ENCODE measurements at places on chromosomes 3 and 15.

DNA sequence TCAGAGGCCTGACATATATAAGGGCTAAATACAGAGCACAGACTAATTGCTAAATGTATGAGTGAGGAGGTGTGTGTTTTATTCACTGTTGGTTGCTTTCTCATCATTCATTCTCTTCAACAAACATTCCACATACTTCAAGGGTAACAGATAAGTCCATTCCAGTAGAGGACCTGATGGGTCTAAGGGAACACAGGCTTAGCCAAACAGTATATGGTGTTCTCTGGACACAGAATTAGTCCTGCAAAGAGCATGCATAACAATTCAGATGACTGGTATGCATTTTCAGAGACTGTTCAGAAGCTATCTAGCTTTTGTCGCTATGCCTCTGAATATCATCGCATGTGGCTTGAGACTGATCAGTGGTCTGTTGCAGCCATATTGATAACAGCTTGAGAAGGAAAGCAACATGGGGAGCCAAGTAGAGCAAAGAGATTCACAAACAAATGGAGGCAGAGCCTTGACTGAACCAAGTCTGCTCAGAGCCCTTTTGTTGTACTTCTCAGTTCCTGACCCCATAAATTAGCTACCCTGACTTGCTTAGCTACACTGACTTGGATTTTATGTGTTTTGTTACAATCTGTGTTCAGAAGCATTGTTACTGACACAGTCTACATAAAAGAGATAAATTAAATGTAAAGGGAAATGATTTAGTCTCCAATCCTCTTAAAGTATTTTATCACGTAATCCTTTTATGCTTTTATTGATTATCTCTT lies 1178.7 kb downstream of the ROBO1 start:
- DNase-seq = no peak

DNA sequence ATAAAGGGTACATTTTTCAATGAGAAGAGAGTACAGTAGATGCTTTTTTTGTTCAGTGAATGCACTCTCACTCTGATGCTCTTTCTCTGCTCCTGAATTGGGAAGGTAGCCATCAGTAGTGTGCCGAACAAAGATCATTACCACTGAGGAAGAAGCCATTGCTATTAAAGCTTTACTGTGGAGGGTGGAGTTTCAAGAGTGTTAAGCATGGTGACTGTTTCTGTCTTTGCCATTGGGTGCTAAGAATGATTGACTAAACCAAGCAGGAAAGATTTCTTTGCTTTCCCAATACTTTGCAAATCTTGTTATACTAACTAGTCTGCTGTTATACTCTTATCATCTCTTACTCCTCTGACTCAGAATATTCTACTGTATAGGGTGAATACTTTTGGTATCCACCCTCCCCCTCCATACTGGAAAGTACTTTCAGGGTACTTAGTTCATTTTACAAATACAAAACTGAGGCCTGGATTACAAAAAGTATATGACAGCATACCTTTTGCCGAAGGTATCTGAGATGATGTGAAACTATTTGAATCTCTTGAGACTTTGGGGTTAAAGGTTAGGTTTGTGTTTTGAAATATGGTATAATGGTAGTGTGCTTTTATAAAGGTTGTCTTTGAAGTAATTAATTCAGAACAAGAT lies 1.7 kb downstream of the RAB11A start:
- peak; percentile 25 for DNase-seq

- no peak for DNase-seq
Observed at GRCh38 chr15:74790080-74790916, 8.4 kb downstream of the CSK start.

GRCh38 chr3:49673121-49673714 lies 933 bp upstream of the APEH start:
- peak; percentile 15 for DNase-seq

DNA sequence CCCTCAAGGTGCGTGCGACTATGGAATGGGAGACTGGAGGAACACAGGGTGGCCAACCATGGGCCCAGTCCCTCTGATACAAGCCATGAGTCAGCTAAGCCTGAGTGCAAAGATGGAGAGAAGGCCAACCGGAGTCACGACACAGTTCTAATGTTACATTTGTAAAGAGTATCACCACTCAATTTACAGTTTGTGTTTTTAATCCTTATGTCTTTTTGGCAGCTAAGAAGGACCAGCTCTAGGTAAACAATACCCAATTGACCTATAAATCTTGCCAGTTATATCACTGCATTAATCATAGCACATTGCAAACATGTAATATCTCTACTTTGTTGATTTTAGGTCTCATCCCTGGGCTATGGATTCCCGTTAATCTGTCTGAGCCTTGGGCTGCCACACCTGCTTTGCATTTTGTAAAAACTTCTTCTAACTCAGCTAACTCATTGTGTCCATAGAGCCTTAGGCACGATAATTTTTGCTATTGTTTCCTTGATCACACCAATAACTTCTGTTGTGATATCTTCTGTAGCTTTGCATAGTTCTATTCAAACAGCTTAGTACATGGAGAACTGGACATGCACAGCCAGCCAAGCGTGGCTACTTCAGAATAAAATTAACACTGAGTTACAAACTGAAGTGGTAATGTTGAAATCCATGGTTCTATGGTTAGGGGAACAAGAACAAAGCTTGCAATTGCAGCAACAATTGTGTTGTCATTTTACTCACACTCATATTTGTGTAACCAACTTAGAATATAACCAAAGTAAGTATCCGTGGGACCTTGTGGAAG lies 50.3 kb downstream of the LSM3 start:
- no peak for DNase-seq

- no peak for DNase-seq
Observed at GRCh38 chr15:34793901-34794300, 1.4 kb downstream of the ACTC1 start.

- no peak for DNase-seq
Observed at GRCh38 chr15:92473756-92474155, 80.1 kb downstream of the ST8SIA2 start.

- peak; percentile 35 for DNase-seq
Observed at GRCh38 chr3:152835601-152836102, 721 bp downstream of the P2RY1 start.

DNA sequence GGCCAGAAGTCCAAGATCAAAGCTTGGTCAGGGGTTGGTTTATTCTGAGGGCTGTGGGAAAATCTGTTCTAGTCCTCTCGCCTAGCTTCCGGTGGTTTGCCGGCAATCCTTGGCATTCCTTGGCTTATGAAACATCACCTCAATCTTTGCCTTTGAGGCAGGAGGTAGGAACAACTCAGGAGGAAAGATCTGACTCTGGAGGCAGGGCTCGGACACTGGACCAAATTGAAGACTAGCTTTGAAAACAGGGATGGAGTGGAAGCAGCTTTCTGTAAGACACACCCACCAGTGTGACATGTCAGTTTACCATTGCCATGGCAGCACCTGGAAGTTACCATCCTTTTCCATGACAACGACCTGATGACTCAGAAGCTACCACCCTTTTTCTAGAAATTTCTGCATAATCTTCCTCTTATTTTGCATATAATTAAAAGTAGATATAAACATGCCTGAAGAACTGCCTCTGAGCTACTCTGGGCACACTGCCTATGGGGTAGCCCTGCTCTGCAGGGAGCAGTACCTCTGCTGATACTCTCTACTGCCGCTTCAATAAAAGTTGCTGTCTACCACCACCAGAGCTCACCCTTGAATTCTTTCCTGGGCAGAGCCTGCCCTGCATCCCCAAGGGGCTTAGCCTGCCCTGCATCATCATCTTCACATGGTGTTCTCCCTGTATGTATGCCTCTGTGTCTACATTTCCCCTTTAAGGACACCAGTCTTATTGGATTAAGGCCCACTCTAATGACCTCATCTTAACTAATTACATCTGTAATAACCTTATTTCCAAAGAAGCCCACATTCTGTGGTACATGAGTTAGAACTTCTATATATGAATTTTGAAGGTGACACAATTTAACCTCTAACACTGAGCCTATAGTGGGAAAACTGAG lies 38.3 kb upstream of the TM4SF4 start:
- no peak for DNase-seq

GRCh38 chr15:80942746-80943565 lies 46.7 kb downstream of the MESD start:
- DNase-seq = no peak

- DNase-seq = no peak
Observed at GRCh38 chr3:127886956-127887231, 28.1 kb upstream of the KBTBD12 start.

Data from HEK293T (cell line).